ENCODE measurements at places on chromosomes 12 and 14.

DNA sequence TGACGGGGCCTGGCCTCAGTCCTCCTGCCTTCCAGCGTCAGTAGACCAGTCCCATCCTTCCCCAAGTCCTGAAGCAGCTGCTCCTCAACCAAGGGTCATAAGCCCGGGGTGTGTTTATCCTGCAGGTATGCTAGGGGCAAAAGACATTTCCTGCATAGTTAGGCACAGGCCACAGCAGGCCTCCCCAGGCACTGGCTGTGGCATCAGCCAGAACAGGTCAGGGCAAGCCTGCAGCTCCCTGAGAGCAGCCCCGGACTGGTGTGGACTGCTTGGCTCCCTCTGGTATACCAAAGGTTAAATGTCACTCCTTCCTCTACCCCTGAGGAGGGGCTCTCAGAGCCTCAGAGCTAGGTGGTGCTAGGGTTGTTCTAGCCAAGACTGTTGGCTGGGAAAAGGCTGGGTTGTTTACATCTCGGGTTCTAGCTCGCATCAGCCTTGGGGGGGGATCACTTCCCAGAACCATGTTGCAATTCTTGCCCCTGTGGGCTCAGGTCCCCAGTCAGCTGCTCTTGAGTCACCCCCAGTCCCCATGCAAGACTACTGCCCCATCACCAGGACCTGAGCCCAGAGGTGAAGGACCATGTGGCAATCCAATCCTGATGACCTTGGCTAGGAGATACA, 2.9 kb downstream of the MMP14 start:
- no peak for DNase-seq

DNA sequence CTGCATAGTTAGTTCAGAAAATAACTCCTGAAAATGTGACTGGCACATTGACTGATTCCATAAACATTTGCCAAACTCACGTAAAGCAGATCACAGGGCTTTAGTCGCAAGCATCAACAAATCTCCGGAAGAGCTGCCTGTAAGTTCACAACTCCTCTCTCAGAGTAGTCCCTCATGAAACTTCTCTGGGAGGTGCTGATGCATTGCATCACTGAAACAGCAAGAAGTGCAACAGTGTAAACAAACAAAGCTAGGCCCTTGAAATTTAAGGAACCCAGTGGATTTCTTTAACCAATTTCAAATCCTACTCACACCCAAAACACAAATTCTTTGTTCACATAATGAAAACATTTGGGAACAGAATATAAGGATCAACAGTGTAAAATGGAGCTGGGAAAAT, 1691.7 kb upstream of the FLRT2 start:
- no peak for DNase-seq

GRCh38 chr14:21233457-21234076, 35.7 kb downstream of the HNRNPC start:
- no peak for DNase-seq

GRCh38 chr12:113831016-113831415, 135.1 kb downstream of the RBM19 start:
- no peak for DNase-seq

GRCh38 chr12:47207340-47207717, 127.6 kb upstream of the AMIGO2 start:
- no peak for DNase-seq

DNA sequence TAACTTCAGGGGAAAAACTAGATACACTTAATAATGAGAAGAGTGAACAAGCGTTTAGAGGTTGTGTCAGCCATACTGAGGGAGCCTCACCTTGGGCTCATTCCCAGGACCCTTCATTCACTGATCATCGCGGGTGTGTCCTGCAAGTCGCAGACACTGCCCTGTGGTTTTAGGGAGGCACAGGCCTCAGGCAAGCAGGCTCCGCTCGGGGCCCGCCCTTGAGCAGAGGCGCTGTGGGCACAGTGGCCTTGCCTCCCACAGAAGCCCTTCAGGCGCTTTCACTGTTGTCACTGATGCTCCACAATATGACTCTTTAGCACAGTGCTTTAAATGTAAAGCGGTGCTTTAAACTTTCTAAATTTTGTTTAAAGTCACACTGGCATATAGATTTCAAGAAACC, 67.4 kb downstream of the DDX51 start:
- no peak for DNase-seq

GRCh38 chr12:105836242-105836622, 302.5 kb downstream of the NUAK1 start:
- no peak for DNase-seq

DNA sequence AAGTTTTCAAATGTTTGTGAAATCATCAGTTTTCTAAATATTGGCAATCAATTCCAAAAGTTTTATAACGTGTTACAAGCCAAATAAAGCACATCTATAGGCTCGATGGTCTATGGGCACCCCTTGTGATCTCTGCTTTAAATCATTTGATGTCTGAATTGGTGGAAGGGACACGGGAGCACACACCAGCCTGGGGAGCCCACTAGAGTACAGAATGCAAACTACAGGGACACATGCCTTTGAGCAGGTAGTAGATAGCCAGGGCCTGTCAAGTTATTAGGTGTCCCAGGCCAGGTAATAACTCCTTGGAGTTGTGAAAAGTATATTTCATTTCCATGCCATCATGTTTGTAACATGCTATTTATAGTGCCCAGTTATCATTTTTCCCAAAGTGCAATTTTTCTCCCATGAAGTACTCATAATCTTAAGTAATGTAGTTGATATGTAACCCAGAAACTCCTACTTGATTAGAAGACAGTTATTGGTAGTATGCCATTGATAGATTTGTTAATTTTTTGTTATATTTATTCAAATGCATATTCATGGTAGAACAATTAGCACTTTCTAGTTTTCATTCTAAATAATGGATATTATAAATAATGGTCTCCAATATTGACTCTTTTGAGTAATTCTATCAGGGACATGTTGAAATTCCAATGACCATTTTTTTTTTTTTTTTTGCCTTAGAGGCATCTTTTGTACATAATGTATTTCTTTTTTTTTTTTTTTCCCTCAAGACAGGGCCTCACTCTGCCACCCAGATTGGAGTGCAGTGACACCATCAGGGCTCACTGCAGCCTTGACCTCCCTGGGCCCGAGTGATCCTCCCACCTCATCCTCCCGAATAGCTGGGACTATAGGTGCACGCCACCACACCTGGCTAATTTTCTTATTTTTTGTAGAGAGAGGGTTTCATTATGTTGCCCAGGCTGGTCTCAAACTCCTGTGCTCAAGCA, 96.9 kb upstream of the FGD4 start:
- peak; percentile 53 for DNase-seq

GRCh38 chr14:91770185-91770584, 38.3 kb upstream of the CATSPERB start:
- DNase-seq = no peak
